Activated T-cell treated with anti-CD3 and anti-CD28 coated beads, Interleukin-2, amount 50 U/mL, for 72 hours (primary cell): ENCODE measurements at places on chromosomes 7 and 10.

DNA sequence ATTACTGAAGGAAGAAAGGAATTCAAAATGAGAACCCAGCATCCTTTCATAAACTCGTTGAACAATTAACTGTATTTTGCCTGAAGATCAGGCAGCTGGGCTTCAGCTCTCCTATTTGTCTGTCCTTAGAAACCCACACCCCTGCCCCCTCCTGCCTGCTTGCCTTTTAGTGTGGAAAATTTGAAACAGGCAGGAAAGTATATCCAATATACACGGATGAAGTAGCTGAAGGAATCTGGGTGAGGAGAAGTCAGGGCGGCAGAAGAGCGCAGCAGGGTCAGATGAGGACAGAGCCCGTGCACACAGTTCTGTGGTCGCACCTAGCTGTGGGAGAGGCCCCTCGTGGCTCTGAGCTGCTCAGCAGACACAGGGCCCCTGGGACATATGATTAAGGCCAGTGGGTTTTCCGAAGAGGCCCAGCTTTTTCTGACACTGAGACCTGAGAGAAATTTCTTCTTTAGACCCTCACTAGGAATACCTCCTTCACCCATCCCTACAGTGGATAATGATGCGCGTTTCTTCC, 87.9 kb downstream of the ACTR3B start:
- DNase-seq: no peak

GRCh38 chr10:91242940-91243339, 22.5 kb downstream of the PCGF5 start:
- no peak for DNase-seq

- no peak for DNase-seq
Observed at GRCh38 chr7:98221611-98222532, 10.6 kb downstream of the BHLHA15 start.

GRCh38 chr10:14240253-14241189, 90.2 kb downstream of the FRMD4A start:
- DNase-seq: no peak

GRCh38 chr7:26630941-26631580, 233.3 kb downstream of the SKAP2 start:
- no peak for DNase-seq

DNA sequence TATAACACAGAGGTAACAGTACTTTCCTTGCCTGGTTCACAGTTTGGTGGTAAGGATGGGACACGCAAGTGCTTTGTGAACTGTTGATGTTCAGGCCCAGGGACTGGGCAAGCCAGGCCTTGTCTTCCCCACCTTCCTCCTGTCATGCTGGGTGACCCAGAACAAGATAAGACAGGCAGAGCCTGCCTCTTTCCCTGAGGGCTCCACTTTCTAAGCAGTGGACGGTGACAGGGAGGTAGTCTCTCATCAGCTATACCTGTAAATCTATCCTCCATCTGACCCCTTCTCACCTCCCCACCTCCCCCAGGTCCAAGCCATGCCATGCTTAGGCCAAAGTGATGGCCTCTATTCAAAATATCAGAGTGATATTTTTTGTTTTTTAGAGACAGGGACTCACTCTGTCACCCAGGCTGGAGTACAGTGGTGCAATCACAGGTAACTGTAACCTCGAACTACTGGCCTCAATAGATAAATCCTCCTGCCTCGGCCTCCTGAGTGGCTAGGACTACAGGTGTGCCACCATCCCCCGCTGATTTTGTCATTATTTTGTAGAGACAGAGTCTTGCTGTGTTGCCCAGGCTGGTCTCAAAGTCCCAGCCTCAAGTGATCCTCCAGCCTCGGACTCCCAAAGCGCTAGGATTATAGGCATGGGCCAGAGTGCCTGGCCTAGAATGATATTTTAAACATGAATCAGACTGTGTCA, 42.8 kb downstream of the PDLIM1 start:
- DNase-seq: no peak
